ENCODE measurements at places on chromosomes 12 and 14.

DNA sequence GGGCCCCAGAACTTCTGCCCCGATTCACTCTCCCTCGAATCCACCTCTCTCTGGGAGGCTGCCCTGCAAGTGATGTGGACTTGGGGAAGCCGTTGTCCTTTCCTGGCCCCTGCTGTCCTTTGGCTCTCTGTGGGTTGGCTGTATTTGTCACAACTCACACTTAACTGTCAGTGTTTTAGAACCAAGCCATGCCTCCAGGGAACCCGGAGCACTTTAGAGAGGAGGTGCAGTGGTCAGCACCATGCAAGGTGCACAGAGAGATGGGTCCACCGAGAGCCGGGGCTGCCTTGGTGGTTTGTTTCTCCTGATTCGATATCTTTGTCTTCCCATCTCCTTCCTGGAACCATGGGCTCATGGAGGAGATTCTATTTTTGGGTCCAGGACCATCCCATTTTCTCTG lies 129.5 kb upstream of the RTL1 start:
- no peak for DNase-seq

DNA sequence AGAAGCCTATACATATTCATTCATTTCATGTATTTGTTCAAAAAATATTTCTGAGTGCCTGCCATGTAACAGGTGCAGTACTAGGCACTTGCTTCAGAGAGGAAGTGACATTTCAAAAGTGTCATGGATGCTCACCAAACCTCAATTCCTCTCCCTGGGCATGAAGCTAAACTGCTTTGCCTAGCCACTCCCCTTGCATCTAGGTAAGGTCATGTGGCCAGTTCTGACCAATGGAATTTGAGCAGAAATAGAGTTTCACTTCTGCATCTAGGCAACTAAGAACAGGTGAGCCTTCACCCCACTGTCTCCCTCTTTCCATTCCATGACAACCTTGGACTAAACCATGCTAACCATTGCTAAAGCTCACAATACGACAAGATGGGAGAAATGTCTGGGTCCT lies 27.6 kb downstream of the TC2N start:
- DNase-seq: no peak

DNA sequence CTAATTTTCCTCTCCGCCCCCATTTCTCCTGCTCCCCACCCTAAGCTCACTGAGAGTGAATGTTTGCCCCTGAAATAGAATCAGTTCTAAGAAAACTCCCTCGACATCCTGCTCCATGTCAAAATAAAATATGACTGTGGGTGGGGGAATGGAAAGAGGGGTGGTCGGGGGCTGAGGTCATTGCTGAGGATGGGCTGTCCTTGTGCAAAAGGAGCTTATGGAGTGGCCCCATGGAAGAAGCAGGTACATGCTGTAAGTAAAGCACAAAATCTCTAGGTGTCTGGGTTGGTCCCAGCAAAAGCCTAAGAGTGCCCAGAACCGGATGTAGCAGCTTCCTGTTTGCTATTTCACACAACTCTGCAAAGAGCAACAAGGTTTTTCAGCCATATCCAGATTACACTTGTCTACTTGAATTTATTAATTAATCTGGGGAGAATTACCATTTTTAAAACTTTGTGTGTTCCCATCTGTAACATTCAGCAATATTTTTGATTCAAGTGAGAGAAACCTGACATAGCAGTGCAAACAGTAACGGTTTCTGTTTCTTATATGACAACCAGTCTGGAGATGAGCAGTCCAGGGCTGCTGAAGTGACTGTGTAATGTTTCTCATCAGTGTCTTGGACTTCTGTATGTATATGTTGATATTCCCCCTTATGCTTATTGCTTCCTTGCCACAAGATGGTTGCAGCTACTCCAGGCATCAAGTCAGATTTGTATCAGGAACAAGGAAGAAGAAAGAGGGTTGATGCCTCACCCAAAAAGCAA lies 40.4 kb upstream of the GZMB start:
- DNase-seq: no peak

GRCh38 chr12:65826353-65827171 lies 2.3 kb downstream of the HMGA2 start:
- DNase-seq: peak; percentile 52

GRCh38 chr14:72678356-72678755 lies 215.5 kb downstream of the DPF3 start:
- DNase-seq: peak; percentile 69

DNA sequence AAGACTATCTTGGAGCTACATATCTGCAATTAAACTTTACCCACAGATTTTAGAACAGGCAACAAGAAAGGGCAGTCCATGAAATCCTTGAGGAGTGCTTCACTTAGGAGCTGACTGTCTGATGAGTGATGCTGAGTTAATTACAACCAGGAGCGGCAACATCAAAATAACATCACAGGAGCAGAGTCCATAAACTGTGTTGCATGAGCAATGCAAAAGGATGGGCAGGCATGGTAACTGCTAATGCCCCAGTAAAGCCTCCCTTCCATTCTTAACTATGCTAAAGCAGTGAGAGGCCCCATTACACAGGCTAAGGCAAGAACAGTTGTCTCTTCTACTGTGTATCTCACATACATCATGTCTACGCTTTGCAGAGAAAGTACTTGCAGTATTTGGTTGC lies 156.6 kb downstream of the PAX9 start:
- DNase-seq: no peak

- peak; percentile 94 for DNase-seq
Measured at GRCh38 chr14:100096656-100097055, 31.4 kb downstream of the EVL start.

GRCh38 chr14:106141242-106142220 lies 615.1 kb downstream of the TMEM121 start:
- no peak for DNase-seq

GRCh38 chr12:130620281-130620680 lies 95.8 kb downstream of the RIMBP2 start:
- DNase-seq: no peak

DNA sequence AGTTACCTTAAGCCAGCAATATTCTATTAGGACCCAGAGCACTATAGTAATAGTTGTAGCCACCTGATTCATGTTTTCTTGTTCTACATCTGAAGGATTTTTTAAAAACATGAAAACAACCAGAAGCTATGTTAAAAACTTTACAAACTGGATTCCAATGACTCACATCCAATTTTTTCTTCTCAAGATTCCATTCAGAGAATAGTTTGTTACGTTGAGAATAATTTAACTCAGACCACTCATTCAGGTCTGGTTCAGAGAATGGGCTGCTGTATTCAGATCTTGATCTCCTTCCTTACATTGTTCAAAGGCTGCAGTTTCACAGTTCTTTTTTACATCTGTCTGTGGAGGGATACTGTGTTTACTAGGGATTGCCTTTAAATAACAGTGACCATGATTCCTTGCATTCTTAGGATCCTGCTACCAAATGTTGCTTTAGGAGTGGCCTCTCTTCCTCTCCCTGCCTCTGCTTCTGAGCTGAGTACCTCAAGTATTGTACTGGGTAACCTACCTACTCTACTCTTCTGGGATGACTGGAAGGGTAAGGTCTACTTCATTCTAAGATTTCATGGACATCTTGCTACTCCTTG lies 448.0 kb upstream of the FBXO33 start:
- no peak for DNase-seq

Data from choroid plexus epithelial cell (primary cell).